Mesendoderm (in vitro differentiated cells): ENCODE measurements at places on chromosomes 12 and 14.

- DNase-seq: no peak
These were observed 370.3 kb upstream of the TMEM132C start for GRCh38 chr12:127896661-127897060.

DNA sequence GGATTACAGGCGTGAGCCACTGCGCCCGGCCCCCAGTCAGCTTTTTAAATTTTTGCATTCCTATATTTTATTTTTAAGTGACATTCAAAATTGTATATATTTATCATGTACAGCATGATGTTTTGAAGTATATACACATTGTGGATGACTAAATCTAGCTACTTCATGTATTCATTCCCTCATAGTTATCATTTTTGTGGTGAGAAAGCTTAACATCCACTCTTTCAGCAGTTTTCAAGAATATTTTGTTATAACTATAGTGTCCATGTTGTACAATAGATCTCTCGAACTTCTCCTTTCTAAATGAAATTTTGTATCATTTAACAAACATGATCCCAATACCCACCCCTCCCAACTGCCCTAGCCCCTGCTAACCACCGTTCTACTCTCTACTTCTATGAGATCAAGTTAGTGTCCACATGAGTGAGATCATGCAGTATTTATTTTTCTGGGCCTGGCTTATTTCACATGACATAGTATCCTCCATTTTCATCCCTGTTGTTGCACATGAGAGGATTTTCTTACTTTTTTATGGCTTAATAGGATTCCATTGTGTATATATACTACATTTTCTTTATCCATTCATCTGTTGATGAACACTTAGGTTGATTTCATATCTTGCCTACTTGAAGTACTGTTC is 8.8 kb upstream of the HEBP1 start:
- DNase-seq: no peak

DNA sequence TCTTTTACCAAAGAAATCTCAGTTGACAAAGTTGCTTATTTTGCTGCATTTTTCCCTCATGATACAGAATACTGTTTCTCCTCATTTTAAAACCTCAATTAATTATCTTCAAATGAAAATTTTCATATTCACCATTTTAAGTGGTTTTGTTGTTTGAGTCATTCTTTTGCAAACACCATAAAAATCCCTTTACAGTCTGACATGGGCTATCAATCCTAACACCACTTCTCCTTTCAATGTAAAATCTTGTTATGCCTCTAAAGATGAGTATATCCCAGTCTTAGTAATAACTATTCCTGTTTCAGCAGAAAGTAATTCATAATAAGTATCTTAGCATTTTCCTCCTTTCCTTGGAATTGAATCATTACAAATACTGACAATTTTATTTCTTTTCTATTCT is 192.2 kb downstream of the SYT1 start:
- DNase-seq: no peak

- no peak for DNase-seq
These were observed 39.5 kb upstream of the DUSP6 start for GRCh38 chr12:89391726-89392336.

- no peak for DNase-seq
These were observed 62.1 kb downstream of the ATG14 start for GRCh38 chr14:55349565-55349964.

DNA sequence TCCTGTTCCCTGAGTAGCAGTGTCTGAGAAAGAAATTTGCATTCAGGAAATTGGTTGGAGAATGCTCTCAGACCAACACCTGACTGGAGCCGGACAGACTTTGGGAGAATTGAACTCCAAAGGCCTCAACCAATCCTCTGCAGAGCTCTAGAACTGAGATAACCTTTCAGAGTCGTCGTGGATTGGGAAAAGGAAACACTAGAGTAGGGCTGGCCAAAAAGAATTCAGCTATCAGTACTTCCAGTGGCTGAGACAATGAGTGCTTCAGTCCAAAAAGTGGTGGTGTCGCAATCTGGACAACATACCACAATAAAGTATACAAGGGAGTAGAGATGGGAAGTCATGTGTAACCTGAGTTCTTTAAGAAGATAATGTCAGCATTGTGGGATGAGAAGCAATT is 377.1 kb downstream of the SLC16A7 start:
- peak; percentile 13 for DNase-seq

GRCh38 chr12:60830381-60830780 is 1234.6 kb downstream of the SLC16A7 start:
- no peak for DNase-seq

DNA sequence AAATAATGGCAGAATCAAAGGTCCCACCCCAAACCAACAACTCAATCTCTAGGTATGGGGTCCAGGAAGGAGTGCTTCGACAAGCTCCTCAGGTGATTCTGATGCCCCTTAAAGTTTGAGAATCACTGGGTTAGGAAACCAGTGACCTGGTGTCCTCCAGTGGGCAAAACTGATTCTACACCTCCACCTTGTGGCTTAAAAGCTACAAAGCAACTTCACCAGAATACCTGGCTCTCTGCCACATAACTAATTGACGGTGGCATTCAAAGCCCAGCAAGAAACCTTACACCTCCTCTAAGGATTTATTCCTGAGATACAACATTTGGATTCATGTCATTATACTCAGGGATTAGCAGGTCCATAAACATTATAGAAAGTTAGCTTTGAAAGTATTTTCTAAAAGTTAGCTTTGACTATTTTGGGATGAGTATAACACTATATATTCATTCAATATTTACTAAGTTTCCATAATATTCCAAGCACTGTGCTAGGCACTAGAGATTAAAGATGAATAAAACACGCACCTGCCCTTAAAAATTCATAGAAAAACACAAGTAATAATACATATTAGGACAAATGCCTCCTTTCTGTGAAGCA is 45.4 kb downstream of the DCAF5 start:
- peak; percentile 79 for DNase-seq

- DNase-seq: no peak
These were observed 53.7 kb upstream of the GPATCH2L start for GRCh38 chr14:76098047-76098446.

GRCh38 chr12:109518820-109519665 is 41.6 kb downstream of the UBE3B start:
- peak; percentile 58 for DNase-seq

GRCh38 chr12:122726080-122726558 is 4.5 kb downstream of the HCAR1 start:
- DNase-seq: peak; percentile 92

- DNase-seq: no peak
These were observed 16.4 kb upstream of the LRP10 start for GRCh38 chr14:22854963-22855724.

- DNase-seq: peak; percentile 77
These were observed 132.3 kb upstream of the CRY1 start for GRCh38 chr12:107225635-107226034.

GRCh38 chr12:13347241-13348043 is 150.9 kb downstream of the EMP1 start:
- DNase-seq: no peak

GRCh38 chr12:90652280-90652679 is 302.7 kb downstream of the CCER1 start:
- peak; percentile 36 for DNase-seq

GRCh38 chr12:26340649-26341048 is 145.3 kb downstream of the SSPN start:
- no peak for DNase-seq

DNA sequence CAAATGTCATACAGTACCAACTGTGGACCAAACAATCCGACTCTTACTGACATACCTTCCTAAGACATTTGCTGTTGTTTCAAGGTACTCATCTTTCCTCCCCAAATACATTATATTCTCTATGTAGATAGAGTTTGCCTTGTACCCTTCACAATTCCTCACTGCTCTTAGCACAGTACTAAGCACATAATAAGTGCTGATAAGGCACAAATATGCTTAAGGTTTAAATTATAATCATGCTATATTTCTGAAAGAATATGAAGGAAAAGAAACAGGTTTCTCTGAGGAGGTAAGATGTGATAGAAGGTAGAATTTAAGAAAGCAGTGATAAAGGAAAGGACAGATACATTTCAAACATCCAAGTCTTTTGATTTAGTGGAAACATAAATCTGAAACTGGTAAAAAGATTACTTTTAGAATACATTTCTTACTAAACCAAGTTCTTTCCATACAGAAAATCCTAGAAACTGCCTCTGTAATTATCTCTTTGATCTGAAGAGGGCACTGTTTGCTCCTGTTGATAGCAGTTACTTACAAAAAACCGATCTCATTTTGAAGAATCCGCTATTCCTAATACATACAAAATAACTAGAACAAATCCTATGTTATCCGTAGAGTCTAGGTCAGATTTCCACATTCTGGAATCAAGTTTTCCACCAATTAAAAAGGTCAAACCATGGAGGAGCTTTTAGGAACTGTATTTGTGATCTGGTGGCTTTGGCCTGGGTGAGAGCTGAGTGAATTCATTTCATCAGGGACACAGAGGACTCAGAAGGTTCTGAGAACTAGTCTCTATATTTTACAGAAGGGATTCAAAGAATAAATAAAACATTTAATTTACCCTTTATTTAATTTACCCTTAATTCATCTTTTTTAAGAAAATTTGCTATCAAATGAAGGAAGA is 311.9 kb downstream of the DAD1 start:
- peak; percentile 38 for DNase-seq

DNA sequence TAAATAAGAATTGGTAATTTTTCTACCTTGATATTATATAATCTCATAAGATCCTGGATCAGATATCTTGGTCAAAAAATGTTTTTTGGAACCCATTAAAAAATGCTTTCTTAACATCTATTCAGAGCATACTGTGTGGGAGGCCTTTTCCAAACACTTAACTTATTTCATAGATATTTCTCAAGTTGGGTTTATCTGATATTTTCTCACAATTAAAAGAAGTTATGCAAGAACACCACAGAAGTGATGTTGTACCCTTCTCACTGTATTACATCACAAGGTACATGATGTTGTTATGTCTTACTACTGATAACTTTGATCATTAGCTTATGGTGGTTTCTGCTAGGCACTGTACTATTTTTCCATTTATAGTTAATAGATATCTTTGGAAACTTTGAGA is 23.4 kb upstream of the PRPF39 start:
- no peak for DNase-seq

GRCh38 chr12:69298947-69299346 is 49.2 kb upstream of the LYZ start:
- no peak for DNase-seq

DNA sequence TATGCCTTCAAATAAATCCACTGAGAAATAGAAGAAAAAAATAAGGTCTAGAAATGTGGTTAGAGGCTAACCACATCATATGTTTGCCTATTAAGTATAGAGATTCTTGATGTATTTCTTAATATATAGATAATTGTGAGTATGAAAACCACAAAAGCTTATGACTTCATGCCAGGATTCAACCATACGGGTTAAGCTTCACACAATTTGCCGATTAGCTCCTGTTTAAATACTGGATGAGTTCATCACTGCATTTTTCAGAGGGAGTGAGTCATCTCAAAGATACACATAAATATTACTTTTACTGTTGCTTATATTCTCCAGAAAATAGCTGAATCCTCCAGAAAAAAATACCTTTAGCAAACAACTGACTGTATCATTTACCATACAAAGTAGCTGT is 79.6 kb downstream of the RPL10L start:
- no peak for DNase-seq

DNA sequence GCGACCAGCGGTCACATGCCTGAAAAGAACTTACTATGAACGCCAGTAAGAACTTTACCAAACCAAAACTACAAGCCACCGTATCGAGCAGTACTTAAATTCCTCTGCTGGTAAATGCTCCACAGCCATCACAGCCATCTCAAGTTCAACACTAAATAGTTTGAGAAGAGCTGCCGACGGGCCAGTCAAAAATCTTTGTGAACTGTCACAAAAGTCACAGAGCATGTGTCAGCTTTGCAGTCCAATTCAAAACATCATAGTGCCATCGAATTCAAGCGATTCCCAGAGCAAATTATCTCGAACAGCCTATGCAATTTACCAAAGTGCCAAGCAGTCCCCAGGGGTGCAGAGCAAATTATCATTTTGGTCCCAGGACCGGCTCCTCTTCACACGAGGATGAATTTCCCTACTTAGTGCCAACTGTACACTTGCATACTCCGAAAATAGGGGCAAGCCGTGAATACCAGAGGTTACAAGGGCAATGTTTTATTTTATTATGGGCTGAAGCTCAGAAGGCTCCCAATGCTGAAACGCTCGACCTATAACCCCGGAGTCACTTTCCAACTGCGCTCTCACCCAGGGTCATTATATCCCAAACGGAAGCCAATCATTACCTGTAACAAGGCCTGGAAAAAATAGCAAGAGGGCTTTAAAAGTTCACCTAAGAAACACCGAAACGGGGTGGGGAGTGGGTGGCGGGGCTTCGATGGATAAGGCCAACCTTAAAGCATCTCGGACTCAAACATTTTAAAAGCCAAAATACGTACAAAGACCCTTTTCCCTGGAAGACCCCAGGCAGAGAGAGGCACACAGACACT is 1.1 kb downstream of the LRP6 start:
- DNase-seq: peak; percentile 56

GRCh38 chr14:93028724-93029076 is 87.0 kb downstream of the ITPK1 start:
- DNase-seq: no peak

GRCh38 chr12:8722286-8722800 is 24.6 kb downstream of the RIMKLB start:
- no peak for DNase-seq

GRCh38 chr12:113462117-113462774 is 9.4 kb downstream of the LHX5 start:
- DNase-seq: peak; percentile 82

DNA sequence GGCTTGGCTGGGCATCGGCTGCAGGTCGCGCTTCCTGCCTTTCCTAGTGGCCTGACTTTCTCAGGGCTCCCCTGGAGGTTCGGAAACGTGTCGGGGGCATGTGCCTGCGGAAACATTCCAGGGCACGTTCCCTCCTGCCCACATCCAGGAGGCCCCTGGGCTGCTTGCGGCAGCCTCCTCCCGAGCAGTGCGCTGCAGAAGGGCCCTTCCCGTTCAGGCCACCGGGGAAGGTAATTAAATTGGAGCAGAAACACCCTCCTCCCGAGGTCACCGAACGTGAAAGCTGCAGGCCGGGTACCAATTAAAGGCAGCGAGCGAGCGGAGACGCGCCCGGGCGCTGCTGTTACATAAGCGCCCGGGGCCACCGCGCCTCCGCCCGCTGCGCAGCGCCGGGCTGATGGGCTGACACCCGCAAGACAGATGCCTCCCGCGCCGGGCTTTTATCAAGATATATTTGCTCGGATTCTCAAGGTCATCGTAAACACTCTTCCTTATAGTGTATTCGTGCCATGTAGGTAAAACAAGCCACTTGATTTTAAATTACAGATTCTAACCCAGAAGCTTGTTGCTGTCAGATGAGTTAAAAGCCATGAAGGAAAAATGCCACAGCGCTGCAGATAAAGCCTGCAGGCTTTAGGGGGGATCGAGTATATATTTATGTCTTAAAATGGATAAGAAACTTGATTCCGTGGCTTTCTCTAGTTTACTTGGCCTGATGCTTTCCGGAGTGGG is 31.4 kb downstream of the SSPN start:
- peak; percentile 57 for DNase-seq

DNA sequence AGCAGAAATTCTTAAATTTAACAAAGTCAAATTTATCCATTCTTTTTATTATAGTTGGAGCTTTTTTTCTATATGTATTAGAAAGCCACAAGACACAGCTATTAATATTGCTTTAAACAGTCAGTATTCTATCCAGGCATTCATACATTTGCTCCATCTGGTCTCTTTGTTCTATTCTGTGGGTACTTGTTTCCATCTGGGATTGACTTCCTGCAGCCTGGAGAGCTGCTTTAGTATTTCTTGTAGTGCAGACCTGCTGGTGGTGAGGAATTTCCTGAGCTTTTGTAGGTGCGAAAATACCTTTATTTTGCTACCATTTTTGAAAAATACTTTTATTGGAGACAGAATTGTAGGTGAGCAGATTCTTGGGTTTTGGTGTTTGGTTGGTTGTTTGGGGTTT is 29.0 kb downstream of the CCDC60 start:
- DNase-seq: no peak
